ENCODE measurements at places on chromosomes 12 and 14. TPM values are rescaled to one million over a fixed set of nuclear protein-coding genes. Genes with fewer than 3 reads are reported as not detected.

GRCh38 chr12:25789541-25789944, 168.9 kb upstream of the RASSF8 start:
- no peak for DNase-seq

DNA sequence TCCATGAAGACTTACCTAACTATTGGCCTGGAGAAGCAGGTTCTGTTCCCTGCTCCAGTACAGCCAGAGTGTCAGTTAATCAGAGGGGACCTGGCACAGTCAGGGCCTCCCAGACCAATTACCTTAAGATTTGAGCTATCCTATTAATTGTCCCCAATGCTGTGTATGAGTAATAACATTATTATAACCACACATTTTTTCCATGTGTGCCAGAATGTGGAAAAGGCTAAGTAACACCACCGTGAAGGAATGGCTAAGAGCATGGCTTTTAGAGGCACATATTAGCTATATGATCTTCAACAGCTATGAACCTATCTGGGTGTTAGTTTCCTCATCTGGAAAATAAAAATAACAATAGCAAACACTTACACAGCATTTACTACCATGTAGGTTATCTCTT, 111.1 kb upstream of the RAP1B start:
- no peak for DNase-seq

GRCh38 chr14:105187116-105187515, 6.0 kb upstream of the NUDT14 start:
- DNase-seq, result no peak

DNA sequence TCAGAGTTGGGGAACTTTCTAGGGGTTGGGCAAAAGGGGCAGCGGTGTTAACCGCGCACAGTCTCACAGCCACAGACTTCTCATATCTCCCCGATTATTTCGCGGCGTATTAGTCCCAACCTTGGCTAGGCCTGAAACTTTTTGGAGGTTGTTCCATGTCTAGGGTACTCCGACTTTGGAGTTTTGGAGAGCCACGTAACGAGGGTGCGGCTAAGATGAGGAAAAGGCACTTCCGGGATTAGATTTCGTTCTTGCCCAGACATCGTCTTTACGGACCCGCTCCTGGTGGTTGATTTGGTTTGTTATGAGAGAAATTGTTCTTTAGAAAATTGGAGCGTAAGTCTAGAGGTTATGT, 513 bp downstream of the CCNK start:
- DNase-seq, result no peak

- DNase-seq, result no peak
Observed at GRCh38 chr12:96255077-96255476, 60.9 kb downstream of the ELK3 start.

GRCh38 chr12:51460519-51460918, 35.9 kb downstream of the SLC4A8 start:
- no peak for DNase-seq

DNA sequence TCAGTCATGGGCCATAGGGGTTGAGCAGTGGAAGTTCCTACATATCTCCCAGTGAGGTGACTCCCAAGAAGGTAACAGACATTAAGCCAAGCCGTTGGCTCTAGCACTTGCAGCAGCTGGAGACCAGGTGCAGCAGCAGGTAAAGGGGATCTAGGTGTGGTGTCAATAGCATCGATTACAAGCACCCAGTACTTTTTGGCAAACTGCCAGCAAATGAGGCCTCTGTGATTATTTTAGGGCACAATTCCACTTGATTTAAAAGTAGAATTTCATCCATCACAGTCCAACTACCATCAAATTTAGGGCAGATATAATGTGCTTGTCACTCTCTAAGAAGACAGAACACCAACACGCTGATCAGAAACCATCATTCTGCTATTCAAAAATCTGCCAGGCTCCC, 224.1 kb upstream of the EGLN3 start:
- no peak for DNase-seq

- DNase-seq, result no peak
Observed at GRCh38 chr14:51951656-51952055, 37.7 kb upstream of the RTRAF start.

DNA sequence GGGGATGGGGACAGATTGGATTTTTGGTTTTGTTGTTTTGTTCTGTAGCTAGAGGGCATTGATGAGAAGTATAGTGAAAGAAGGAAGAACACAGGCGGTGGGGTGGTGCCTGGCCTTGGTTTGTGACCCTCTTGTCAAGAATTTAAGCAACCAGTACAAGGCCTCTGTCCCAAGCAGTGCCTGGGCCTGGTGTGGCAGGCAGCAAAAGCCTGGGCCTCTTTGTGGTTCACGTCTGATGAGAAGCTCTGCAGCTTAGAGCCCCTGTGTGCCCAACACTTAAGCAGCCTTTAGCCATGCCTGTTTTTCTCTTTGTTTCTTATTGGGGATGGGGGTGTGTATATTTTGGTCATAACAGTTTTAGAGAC, 98.0 kb downstream of the PPP2R5C start:
- DNase-seq, result no peak

Gene PPM1H
- 30.8 TPM for polyA plus RNA-seq

DNA sequence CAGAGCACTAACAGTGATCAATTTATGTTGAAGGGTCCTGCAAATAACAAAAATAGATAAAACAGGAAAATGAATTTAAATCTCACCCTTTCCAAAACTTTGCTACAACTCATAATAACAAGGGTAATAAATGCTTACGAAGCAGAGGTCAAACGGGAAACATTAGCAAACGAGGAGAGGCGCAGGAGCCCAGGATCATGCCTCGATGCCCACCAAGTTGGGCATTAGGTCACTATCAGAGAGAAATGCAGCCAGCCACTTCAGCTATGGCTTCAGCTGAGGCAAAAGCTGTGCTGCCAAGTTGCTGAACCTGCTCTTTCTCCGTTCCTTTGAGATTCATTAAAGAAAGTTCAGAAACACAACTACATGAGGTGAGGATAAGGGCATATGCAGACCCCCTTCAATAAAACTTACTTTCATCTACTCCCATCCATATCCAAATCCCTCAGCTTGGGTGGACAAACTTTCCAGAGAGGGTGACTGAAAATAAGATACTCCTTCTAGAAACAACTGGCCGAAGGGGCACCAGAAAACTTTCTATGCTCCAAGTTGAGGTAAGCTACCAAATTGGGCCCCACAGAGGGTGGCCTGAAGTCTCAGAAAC, 7.9 kb downstream of the NKX2-1 start:
- DNase-seq, result no peak

DNA sequence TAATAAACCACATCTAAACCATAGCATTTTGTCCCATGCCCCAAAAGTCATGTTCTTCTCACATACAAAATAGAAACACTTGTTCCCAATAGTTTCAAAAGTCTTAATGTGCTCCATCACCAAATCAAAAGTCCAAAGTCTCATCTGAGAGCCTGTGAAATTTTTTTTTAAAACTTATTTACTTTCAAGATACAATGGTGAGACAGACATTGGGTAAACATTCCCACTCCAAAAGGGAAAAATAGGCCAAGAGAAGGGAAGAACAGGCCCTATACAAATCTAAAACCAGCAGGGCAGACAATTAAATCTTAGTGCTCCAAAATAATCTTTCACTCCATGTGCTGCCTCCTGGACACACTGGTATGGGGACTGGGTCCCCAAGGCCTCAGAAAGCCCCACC, 84.4 kb upstream of the AMIGO2 start:
- no peak for DNase-seq

- no peak for DNase-seq
Observed at GRCh38 chr12:94091624-94092023, 56.8 kb upstream of the PLXNC1 start.

Gene ABCC9
- 23.8 TPM for polyA plus RNA-seq

DNA sequence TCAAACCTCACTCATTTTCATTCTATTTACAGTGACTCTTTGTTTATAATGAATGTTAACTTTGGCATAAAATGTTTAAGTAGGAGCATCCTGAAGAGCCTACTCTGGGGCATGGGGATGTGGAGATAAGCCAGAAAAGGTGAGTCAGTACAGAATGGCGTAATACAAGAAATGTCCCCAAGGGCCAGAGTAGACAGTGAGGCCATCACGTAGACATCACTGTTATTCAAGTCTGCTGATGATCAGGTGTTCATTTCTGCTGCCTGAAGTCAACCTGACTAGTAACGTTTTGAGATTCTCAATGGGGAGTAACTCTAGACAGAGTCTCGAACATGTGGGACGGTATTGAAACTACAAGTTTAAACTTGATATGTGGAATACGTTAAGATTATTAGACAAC, 47.6 kb upstream of the PKP2 start:
- no peak for DNase-seq

All from left renal pelvis (tissue), 4 donors.